ENCODE measurements at places on chromosomes 3 and 15. TPM values are rescaled to one million over a fixed set of nuclear protein-coding genes. Genes with fewer than 3 reads are reported as not detected.

DNA sequence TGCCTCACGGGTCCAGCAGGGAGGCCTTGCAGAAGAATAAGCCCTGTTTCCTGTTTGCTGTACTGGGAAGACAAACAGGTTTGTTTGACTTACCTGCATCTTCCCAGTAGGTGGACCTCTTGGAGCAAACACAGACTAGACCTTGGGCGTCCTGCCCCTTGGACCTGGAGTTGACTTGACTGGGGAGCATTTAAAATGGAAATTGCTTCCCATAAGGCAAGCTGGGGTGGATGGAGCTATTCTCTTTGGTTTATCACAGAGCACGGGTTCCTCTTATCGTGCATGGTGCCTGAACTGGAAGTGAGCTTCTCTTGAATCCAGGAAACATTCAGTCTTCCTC, 151.4 kb downstream of the RPLP1 start:
- H3K27ac ChIP-seq = no peak overlapping the region
- DNase-seq = no peak
- peaks cover 15% of the 10 kb centered on the region for H3K27me3 ChIP-seq
- H3K36me3 ChIP-seq = no peaks in the 10 kb centered on the region
- H3K4me1 ChIP-seq = no peaks in the 10 kb centered on the region
- no peak overlapping the region for H3K4me3 ChIP-seq

DNA sequence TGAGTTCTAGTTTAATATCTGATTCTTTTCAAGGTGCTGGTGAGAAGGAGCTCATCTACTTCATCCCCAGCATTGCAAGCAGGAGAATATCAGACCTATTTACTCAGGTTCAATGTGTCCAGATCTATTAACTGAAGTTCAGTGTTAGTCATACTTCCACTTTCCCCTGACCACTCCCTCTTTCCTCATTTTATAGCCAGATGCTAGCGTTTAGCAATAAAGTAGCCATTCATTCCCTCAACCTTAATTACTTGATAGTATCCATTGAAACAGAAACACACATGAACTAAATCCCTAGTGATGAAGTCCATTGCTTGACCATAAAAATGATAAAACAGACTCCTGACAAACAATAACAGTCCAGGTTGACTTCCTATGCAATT, 60.0 kb downstream of the RPL22L1 start:
- DNase-seq = no peak
- no peak overlapping the region for H3K4me3 ChIP-seq
- no peak overlapping the region for H3K27ac ChIP-seq
- H3K27me3 ChIP-seq = peaks cover 3% of the 10 kb centered on the region
- no peaks in the 10 kb centered on the region for H3K36me3 ChIP-seq
- no peaks in the 10 kb centered on the region for H3K4me1 ChIP-seq

DNA sequence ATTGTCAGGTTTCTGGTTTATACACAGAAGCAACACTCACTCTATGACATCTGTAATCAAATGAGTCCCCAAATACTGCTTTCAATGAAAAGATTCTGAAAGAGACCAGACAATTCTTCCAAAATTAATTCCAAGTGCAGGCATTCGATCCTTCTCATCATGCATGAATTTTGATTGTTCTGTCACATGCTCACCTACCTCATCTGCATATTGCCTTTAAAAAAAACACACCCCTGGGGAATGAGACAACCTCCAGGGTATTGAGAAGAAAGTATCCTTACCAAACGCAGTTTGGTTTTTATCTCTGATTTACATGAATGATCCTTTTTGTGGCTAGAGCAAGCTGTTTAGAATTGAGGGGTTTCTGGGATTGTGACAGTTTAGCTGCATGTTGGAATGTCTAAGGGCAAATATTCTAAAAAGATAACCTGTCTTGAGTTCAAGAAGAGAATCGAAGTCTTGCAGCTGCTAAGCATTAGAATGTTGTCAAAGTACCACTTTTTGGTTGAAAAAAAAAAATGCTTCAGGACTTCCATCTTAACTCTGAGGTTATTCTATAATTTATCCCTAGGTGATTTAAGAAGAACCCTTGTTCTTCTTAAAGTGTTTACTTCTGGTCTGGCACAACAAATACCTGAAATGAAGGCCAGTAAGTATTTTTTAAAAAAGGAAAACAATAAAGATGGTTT, 653.1 kb downstream of the RBMS3 start:
- H3K27ac ChIP-seq = no peak overlapping the region
- H3K36me3 ChIP-seq = no peaks in the 10 kb centered on the region
- H3K4me1 ChIP-seq = no peaks in the 10 kb centered on the region
- no peaks in the 10 kb centered on the region for H3K27me3 ChIP-seq

DNA sequence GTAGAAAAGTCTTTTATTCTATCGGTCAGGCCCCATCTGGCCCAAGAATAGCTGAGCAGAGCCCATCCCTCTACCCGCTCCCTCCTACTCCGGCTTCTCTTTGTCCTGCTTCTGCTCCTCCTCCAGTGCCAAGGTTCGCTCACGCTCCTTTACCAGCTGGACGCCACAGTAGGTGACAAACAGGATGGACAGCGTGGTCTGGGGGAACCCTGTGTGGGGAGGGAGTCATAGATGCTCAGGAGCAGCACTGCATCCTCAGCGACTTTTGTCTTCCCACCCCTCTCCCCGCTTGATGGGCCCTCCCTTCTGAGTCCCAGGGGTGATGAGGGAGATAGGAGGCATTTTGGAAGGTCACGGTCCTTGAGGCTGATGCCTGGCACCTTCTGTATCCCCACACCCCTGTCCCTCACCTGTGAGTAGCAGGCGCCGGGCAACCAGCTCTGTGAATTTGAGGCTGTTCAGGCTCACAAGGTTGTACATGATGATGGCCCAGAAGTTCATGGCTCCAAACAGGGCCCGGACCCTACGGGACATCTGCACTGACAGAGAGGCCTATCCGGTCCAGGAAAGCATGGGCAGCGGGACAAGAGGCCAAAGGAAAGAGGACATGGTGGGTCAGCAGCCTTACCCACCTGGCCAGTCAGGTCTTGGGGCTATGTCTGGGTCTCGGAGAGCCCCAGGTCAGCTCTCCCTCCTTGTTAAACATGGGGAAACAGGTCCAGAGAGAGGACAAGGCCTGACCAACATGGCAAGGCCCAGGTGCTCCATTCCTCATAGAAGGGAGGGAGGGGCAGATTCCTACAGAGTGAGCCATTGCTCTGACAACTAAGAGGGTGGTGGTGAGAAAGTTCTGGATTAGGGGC, 7.6 kb downstream of the KLHL40 start:
- peak; percentile 4 for DNase-seq
- no peaks in the 10 kb centered on the region for H3K27me3 ChIP-seq
- H3K36me3 ChIP-seq = no peaks in the 10 kb centered on the region
- H3K4me3 ChIP-seq = no peak overlapping the region
- H3K4me1 ChIP-seq = no peaks in the 10 kb centered on the region

GRCh38 chr15:51550841-51551240, 71.7 kb downstream of the DMXL2 start:
- H3K4me1 ChIP-seq = no peaks in the 10 kb centered on the region
- H3K4me3 ChIP-seq = no peak overlapping the region
- no peaks in the 10 kb centered on the region for H3K36me3 ChIP-seq
- H3K27me3 ChIP-seq = no peaks in the 10 kb centered on the region
- no peak overlapping the region for H3K27ac ChIP-seq

DNA sequence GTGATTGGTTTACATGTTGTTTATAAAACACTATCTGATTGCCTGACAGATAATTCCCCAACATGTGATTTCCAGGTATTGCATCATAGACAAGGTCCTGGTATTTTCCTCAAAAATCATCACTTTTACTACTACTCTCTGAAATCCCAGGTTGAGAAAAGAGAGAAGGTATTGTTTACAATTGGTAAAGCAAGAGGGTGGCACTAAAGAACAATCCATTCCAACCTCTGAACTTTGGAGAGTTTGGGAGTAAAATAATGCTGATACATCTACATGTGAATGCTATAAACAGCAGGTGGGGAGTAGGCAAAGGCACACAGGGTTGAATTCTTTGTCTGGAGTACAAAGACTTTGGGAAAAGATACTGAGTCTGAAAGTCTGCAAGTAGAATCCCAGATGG, 134.2 kb downstream of the WDR72 start:
- H3K27me3 ChIP-seq = no peaks in the 10 kb centered on the region
- H3K36me3 ChIP-seq = no peaks in the 10 kb centered on the region
- H3K27ac ChIP-seq = no peak overlapping the region
- no peak for DNase-seq
- no peak overlapping the region for H3K4me3 ChIP-seq

GRCh38 chr3:60979461-60980341, 271.6 kb downstream of the FHIT start:
- H3K4me1 ChIP-seq = no peaks in the 10 kb centered on the region
- no peaks in the 10 kb centered on the region for H3K36me3 ChIP-seq
- DNase-seq = no peak
- H3K4me3 ChIP-seq = no peak overlapping the region

- H3K36me3 ChIP-seq = no peaks in the 10 kb centered on the region
- no peak for DNase-seq
- H3K4me3 ChIP-seq = no peak overlapping the region
- H3K4me1 ChIP-seq = no peaks in the 10 kb centered on the region
- H3K27ac ChIP-seq = no peak overlapping the region
- H3K27me3 ChIP-seq = no peaks in the 10 kb centered on the region
Observed at GRCh38 chr15:33089878-33090757, 104.4 kb downstream of the FMN1 start.

Gene TMCO5A
- not detected for total RNA-seq

Gene SUCLG2
- total RNA-seq = 38.9 TPM

Gene WDR93
- 0.16 TPM for total RNA-seq

Gene CFAP91
- total RNA-seq = 12.9 TPM

Gene CNBP
- 303 TPM for total RNA-seq

Gene ADGRG7
- total RNA-seq = not detected

Gene LCMT2
- total RNA-seq = 15.5 TPM

Gene NKTR
- total RNA-seq = 107 TPM
